ENCODE measurements at places on chromosomes 6 and 20. TPM values are rescaled to one million over a fixed set of nuclear protein-coding genes. Genes with fewer than 3 reads are reported as not detected.

Gene MMP24
- 0.63 TPM for total RNA-seq

Gene COL9A1
- total RNA-seq: not detected

Gene FAM83C
- not detected for total RNA-seq

Gene MUC22
- not detected for total RNA-seq

Data from endothelial cell of coronary artery (primary cell).